ENCODE measurements at places on chromosomes 7 and 10. TPM values are rescaled to one million over a fixed set of nuclear protein-coding genes. Genes with fewer than 3 reads are reported as not detected.
A peak's percentile ranks its signal among the peaks of the same experiment; 100 is the strongest.

Gene GPER1
- total RNA-seq = not detected

DNA sequence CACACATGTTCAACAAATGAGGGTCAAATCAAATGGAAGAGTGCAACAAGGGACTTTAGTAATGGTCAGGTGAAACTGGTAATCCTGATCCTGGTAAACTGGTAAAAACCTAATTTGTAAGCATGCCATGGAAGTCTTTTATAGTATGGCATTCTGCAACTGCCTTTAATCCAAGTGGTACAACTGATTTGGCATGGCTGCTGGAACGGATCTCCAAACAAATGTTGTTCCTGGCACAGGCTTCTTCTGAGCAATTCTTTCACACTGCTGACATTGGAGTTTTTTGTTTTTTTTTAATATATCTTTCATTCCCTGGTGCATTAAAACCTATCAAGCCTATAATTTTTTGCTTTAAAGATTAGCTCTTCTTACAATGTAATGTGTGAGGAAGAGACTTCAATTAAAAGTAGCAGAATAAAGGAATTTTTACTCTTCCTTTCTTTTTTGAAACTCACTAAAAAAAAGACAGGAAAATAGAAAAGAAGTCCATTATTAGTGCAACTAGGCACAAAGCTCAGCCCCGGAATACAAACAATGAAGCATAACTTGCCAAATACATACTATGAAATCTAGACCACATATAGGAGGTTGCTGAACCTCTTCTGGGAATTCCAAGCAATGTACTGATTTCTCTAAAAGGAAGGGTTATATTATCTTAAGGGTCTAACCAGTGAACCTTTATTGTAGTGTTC, 79.3 kb upstream of the OIT3 start:
- no peak overlapping the region for H3K27ac ChIP-seq
- DNase-seq = no peak
- H3K36me3 ChIP-seq = no peaks in the 10 kb centered on the region
- H3K27me3 ChIP-seq = no peaks in the 10 kb centered on the region

Gene MAD1L1
- 157 TPM for total RNA-seq

Gene SPDYE8
- not detected for total RNA-seq

GRCh38 chr10:86170255-86171108, 196.1 kb downstream of the GRID1 start:
- H3K27ac ChIP-seq = no peak overlapping the region
- H3K4me3 ChIP-seq = no peak overlapping the region
- H3K4me1 ChIP-seq = no peaks in the 10 kb centered on the region
- H3K36me3 ChIP-seq = no peaks in the 10 kb centered on the region
- H3K27me3 ChIP-seq = no peaks in the 10 kb centered on the region

Gene SDK1
- 1.1 TPM for total RNA-seq

DNA sequence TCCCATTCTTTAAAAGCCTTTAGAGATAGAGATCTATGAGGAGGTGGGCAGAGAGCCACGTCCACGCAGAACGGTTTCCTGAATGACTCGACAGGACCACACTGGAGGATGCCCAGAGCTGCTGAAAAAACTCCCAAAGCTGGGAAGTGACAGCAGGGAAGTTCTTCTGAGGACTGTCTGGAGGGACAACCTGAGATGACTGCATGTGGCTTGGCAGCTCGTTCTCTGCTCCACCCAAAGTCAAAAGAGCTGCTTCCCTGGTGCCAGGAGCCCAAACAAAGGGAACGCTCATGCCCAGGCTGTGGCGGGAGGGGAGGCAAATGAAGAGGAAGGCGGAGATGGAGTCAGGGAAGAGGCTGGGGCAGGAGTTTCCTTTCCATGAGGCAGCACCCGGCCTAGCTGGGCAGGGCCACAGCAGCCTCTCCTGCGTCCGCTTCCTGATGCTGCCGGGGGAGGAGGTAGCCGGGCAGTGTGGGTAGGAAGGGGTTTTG, 95.4 kb downstream of the CCDC3 start:
- H3K36me3 ChIP-seq = no peaks in the 10 kb centered on the region
- H3K27ac ChIP-seq = no peak overlapping the region
- no peaks in the 10 kb centered on the region for H3K27me3 ChIP-seq
- DNase-seq = no peak
- H3K4me1 ChIP-seq = no peaks in the 10 kb centered on the region
- no peak overlapping the region for H3K4me3 ChIP-seq

- DNase-seq = no peak
- no peaks in the 10 kb centered on the region for H3K27me3 ChIP-seq
- no peaks in the 10 kb centered on the region for H3K36me3 ChIP-seq
- no peaks in the 10 kb centered on the region for H3K4me1 ChIP-seq
These were observed 236.6 kb downstream of the PTPRN2 start for GRCh38 chr7:158351051-158351450.

DNA sequence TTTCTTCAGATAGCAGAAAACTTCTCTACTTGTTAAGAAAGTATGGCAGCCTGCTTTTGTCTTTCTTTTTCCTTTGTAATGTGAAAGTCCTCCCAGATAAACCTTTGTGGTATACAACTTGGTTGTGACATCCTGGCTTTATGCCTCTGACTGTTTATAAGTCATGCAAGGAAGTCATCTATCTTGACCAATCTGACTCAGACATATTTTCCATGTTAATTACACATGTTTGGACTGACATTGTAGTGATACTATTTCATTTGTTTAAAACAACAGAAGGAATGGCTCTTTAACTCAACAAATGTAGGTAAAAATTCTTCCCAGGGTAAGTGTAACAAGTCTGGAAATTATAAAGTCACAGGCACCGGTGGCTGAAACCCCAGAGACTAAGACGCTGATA, 341.6 kb upstream of the MEOX2 start:
- no peaks in the 10 kb centered on the region for H3K27me3 ChIP-seq
- H3K4me1 ChIP-seq = no peaks in the 10 kb centered on the region
- no peak overlapping the region for H3K27ac ChIP-seq

Gene ADAM8
- 95.6 TPM for total RNA-seq

DNA sequence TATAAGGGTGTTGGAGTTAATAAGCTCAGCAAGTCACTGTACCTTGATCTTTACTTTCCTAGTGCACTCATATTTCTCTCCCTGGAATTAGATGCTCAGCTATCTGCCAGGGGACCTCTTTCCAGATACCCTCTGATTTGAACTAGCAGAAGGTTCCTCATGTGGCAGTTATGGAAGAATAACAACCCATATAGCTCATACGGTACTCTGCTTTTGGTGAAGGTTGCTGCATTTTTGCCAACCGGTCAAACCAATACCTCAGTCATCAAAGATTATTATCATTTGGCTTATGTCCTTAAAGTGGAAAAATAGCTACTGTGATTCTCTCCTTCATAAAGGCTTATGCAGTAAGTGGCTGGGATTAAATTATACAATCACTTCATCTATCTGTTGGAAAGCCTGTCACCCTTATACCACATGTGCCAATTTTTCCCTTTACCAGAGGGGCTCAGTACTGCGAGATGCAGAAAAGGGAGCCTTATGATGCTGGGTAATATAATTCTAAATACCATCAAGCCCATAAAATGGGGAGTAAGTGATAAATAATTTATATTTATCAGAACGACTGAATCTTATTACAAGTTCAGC, 43.4 kb upstream of the PTER start:
- H3K27me3 ChIP-seq = no peaks in the 10 kb centered on the region
- DNase-seq = no peak
- no peaks in the 10 kb centered on the region for H3K4me1 ChIP-seq
- H3K4me3 ChIP-seq = no peak overlapping the region
- H3K36me3 ChIP-seq = no peaks in the 10 kb centered on the region
- no peak overlapping the region for H3K27ac ChIP-seq

GRCh38 chr10:97687785-97688781, 1.0 kb upstream of the AVPI1 start:
- DNase-seq = no peak
- peak overlapping the region; percentile 52 for H3K27ac ChIP-seq
- no peaks in the 10 kb centered on the region for H3K27me3 ChIP-seq

DNA sequence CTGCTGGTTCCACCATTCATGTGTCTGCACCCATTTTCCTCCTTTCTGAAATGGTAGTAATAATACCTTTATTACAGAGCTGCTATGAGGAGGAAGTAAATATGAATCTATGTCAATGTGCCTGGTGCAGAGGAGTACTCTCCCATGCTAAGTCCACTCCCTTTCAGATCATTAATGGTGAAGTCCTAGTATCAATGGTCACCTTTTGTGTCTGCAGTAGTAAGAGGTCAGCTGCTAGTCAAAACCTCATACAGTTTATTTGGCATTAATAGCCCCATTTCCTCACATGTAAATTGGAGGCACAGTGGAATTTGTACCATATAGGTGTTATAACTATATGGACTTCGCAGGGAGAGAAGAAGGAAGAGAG, 581.0 kb downstream of the REEP3 start:
- no peaks in the 10 kb centered on the region for H3K4me1 ChIP-seq
- no peaks in the 10 kb centered on the region for H3K36me3 ChIP-seq
- H3K27ac ChIP-seq = no peak overlapping the region
- DNase-seq = no peak

DNA sequence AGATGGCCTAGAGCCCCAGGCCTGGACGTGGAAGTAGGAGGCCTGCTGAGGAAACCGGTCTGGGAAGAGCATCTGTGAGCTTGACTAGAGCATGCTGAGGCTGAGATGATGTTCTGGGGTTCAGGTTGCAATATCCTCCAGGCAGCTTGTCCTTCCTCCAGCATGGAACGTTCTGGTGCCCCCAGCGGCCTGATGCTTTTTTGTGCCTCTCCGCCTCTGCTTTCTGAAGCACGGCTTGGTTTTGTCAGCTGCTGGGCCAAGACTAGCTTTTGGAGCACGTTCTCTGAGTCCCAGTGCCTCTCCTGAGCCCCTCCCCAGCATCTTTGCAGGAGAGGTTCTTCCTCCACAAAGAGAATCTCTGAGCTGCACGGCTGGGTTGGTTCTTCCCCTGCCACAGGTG, 682.0 kb upstream of the FOXK1 start:
- no peaks in the 10 kb centered on the region for H3K4me1 ChIP-seq
- H3K36me3 ChIP-seq = no peaks in the 10 kb centered on the region
- no peaks in the 10 kb centered on the region for H3K27me3 ChIP-seq
- no peak overlapping the region for H3K4me3 ChIP-seq
- no peak overlapping the region for H3K27ac ChIP-seq
- no peak for DNase-seq

Gene GIMAP5
- total RNA-seq = 31.3 TPM

Gene SPOCK2
- total RNA-seq = 998 TPM

GRCh38 chr10:36187380-36188079, 545.4 kb upstream of the FZD8 start:
- no peaks in the 10 kb centered on the region for H3K36me3 ChIP-seq
- no peaks in the 10 kb centered on the region for H3K27me3 ChIP-seq
- H3K27ac ChIP-seq = no peak overlapping the region
- no peaks in the 10 kb centered on the region for H3K4me1 ChIP-seq
- no peak for DNase-seq

- no peaks in the 10 kb centered on the region for H3K27me3 ChIP-seq
- no peak for DNase-seq
- H3K4me3 ChIP-seq = no peak overlapping the region
- no peaks in the 10 kb centered on the region for H3K36me3 ChIP-seq
- no peak overlapping the region for H3K27ac ChIP-seq
These were observed 241.9 kb downstream of the PLXDC2 start for GRCh38 chr10:20058135-20058534.

DNA sequence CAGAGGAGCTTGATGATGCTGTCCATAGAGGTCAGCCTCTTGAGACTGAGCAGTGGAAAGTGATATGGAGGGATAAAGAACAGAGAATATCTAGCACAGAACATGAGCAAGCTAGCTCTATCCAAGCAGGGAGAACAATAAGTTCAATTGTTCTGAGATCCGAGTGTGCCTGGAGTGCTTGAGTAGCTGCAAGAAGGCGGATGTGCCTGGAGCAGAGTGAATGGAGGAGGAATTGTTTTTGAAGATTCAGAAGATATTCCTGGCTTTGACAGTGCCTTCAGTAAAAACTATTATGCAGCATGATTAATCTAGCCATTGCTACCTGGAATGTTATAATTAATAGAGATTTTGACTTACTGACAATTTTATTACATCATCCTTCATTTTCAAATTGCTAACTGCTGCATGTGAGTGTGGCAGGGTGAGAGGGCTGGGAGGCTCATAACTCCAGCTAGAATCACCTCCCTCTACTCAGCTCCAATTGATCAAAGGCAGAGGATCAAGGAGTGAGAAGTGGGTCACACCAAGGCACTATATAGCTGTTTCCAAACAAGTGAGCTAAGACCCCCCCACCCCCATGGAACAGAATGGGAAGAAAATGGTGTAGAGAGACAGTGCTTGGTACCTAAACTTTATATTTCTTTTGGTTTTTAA, 302.8 kb downstream of the ADRA2A start:
- no peaks in the 10 kb centered on the region for H3K4me1 ChIP-seq
- no peak for DNase-seq
- no peaks in the 10 kb centered on the region for H3K36me3 ChIP-seq
- H3K27ac ChIP-seq = no peak overlapping the region

Gene GHRHR
- total RNA-seq = not detected

- H3K27me3 ChIP-seq = no peaks in the 10 kb centered on the region
- H3K4me3 ChIP-seq = no peak overlapping the region
- H3K36me3 ChIP-seq = peaks cover 12% of the 10 kb centered on the region
- no peak for DNase-seq
- no peak overlapping the region for H3K27ac ChIP-seq
- no peaks in the 10 kb centered on the region for H3K4me1 ChIP-seq
These were observed 92.3 kb downstream of the VTI1A start for GRCh38 chr10:112539340-112539739.

GRCh38 chr10:119024882-119025281, 4.6 kb upstream of the NANOS1 start:
- H3K4me1 ChIP-seq = peaks cover 7% of the 10 kb centered on the region
- H3K4me3 ChIP-seq = no peak overlapping the region
- no peak overlapping the region for H3K27ac ChIP-seq
- no peaks in the 10 kb centered on the region for H3K27me3 ChIP-seq
- no peaks in the 10 kb centered on the region for H3K36me3 ChIP-seq

- no peaks in the 10 kb centered on the region for H3K27me3 ChIP-seq
- no peak overlapping the region for H3K27ac ChIP-seq
- no peak overlapping the region for H3K4me3 ChIP-seq
- H3K4me1 ChIP-seq = no peaks in the 10 kb centered on the region
- no peaks in the 10 kb centered on the region for H3K36me3 ChIP-seq
- no peak for DNase-seq
These were observed 410.7 kb upstream of the SEMA3A start for GRCh38 chr7:84605301-84605700.

Gene OR13A1
- not detected for total RNA-seq

DNA sequence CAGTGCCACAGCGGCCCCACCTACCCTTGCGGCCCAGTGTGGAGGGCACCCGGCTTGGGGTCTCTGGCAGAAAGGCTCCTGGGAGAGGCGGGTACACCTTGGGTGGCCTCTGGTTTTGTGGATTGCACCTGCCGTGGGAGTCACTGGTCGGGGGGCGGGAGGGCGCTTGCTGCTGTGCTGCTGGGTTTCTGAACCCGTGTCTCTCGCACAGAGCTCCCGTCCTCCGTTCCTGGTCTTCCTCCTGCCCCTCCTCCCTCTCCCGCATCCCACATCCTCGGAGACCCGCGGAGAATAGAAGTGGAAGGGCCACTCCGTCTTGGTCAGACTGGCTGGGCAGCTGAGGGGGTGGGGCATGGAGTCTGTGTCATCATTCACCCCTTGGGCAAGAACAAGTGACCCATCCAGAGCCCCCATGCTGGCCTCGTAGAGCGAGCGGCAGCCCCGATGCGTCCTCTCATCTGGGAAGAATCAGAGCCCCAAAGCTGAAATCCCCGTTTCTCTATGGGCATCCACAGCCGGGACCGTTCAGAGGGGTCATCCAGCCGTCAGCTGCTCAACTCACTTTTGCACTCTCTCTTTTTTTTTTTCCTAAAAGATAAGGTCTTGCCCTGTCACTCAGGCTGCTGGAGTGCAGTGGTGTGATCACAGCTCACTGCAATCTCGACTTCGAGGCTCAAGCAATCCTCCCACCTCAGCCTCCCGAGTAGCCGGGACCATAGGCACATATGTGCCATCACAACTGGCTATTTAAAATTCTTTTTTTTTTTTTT, 4.0 kb downstream of the MAFK start:
- no peak for DNase-seq
- no peaks in the 10 kb centered on the region for H3K27me3 ChIP-seq
- H3K4me1 ChIP-seq = peaks cover 46% of the 10 kb centered on the region
- H3K27ac ChIP-seq = peak overlapping the region; percentile 95
- H3K4me3 ChIP-seq = no peak overlapping the region
